ENCODE measurements at places on chromosomes 12 and 14.

DNA sequence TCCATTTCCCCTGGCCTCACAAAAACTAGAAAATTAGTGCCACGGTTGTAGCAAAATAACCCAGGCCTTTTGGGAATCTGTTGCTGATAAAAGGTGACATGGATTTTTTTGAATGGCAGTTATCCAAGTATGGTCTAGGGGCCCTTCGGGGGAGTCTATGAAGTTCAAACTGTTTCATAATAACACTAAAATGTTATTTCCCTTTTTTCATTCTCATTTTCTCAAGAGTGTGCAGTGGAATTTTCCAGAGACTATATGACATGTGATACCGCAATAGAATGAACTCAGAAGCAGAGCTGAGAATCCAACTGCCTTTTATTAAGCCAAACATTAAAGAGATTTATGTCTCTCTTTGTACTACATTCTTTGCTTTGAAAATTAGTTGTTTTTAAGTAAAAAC, 26.9 kb downstream of the GSTZ1 start:
- DNase-seq = no peak

DNA sequence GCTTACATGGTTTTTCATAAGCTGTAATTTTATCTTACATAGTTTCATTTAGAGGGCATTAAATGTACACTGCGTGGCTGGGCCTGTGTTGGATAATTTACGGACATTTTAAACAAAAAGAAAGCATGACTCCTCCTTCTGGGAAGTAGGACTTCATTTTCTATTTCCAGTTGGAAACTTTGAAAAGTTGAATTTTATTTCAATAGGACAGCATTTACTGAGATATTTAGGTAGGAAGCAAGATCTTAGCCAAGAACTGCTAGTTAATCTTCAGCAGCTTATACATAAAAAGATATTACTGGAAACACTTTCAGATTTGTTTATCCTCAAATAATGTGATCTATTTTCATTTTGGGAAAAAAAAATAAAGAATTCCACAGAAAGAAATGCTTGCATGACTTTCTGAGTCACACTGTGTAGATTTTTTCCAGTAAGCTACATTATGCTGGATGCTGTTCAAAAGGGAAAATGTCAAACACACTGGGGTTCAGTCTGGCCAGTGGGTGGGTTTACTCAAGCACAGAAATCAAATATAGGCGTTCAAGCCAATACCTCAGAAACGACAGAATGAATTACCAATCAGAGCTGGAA, 239.4 kb upstream of the KRR1 start:
- DNase-seq = no peak

DNA sequence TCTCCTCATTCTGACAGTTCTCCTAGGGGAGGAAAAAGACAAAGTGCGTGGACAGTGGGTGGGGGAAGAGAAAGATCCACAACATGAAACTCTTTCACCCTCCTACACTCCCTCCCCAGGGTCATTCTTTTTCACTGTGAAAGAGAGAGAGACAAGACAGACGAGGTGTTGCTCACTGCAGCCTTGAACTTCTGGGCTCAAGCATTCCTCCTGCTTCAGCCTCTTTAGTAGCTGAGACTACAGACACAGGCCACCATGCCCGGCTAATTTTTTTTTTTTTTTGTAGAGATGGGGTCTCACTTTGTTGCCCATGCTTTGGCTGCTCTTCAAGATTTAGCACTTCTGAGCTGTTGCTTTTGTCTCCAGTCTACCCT, 2.7 kb downstream of the GPX2 start:
- DNase-seq = no peak

DNA sequence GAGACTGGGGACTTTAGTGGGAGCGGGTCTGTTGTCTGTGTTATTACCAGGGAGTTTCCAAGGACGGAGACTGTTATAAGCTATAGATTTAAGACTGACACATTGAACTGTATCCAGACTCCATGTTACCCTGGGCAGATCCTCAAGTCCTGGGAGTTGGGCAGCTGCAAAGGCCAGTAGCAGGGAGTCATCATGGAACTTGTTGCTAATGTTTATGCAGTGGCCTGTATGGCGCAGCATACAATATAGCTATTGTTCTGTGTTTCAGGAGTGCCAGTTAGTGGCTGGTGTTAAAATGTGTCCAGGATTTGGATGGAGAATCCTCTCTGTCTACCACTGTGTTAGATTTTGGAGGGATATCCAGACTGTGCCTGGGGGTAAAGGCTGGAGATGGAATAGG, 31.7 kb downstream of the SMOC1 start:
- DNase-seq = no peak

DNA sequence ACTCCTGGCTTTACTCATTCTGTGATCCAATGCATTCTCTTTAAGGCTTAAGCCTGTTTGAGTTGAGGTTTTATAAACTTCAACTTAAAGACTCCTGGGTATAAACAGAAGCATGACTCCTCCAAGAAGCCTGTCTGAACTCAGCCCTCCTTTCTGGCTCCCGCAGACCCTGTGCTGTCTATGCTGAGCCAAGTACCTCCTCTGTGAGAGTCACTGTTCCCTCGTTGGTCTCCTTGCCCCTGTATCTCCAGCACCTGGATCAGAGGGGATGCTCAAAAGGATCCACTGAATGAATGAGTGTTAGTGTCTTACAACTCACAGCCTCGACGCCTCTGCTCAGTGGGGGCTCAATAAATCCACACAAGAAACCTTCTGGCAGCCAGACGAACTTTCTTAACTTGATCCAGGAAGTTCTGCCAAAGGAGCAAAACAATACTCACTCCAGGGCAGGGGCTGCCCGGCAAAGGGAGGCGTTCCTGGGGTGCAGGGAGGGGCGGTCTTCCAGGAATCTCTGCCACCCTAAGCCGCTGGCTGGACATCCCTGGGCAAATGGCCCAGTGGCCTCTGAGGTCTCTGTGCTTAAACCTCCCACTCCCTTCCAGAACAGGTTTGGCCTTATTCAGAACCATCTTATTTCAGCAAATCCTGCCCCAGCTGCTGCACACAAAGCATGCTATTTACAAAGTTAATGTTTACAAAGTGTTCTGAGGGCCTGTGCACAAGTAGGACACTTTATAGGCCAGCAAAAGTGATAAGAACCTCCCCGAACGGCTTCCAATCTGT, 32.9 kb downstream of the MAP1LC3B2 start:
- DNase-seq = no peak

DNA sequence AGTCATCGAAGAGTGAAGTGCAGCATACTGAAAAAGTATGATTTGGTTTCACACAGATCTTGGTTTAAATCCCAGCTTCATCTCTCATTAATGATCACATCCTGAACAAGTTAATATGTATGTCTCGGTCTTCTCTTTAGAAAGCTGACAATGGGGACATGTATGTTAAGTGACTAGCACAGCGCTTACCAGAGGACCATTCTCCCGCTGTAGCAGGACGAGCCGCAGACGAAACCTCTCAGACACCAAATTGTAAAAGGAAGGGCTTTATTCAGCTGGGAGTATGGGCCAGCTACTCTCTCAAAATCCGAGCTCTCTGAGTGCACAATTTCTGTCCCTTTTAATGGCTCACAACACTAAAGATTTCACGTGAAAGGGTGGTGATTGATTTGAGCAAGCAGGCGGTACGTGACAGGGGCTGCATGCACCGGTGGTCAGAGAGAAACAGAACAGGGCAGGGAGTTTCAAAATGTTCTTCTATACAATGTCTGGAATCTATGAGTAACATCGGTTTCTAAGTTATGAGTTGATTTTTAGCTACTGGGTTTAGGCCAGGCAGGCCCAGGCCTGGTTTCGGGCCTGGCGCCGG, 682.4 kb downstream of the DIO2 start:
- DNase-seq = no peak

DNA sequence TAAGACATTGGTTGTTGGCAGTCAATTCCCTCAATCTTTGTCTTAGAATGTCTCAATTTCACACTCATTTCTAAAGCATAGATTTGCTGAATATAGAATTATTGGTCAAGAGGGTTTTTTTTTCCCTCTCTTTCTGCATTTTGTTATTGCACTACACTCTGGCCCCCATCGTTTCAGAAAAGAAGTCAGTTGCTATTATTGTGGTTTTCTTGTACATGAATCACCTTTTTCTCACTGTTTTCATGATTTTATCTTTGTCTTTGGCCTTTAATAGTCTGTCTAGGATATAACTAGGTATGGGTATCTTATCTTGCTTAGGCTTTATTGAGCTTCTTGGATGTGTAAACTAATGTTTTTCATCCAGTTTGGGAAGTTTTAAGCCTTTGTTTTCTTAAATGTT, 194.3 kb upstream of the DAAM1 start:
- no peak for DNase-seq

GRCh38 chr14:62209287-62209899, 447.2 kb downstream of the SNAPC1 start:
- no peak for DNase-seq

DNA sequence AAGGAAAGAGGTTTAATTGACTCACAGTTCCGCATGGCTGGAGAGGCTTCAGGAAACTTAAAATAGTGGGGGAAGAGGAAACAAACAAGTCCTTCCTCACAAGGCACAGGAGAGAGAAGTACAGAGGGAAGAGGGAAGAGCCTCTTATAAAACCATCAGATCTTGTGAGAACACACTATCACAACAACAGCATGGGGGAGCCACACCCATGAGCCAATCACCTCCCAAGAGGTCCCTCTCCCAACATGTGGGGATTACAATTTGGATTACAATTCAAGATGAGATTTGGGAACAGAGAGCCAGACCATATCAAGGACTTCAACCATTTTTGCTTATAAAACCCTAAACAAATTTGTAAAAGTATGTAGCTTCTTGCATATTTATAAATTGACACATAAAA, 45.8 kb downstream of the SLCO1C1 start:
- no peak for DNase-seq

DNA sequence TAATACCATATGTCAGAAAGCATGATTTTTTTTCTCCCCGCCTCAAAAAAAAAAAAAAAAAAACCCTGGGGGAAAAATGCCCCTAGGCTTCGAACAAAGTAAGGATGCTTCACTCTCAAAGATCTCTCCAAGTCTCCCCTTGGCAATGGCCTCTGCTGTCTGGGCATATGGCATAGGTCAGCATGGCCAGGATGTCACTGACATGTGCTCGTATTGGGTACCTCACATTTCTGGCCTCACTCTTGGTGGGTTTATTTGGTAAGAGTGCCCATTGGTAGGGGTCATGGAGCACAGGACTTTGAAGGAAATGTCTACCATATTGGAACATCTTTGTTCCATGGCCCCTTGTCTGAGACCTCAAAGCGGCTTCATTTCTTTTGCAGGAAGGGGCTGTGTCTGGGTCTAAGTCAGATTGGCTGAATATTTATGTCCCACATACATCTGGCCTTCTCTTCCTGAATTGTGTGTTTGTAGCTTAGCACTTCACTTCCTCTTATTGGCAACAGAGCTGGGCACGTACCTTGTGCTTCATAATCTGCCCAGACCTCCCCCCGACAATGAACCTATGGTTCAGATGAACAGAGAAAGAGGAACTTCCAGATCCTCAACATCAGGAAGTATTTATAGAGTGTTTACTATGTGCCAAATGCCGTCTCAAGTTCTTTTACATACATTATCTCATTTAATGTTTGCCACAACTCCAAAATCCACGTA, 36.3 kb upstream of the OAS1 start:
- no peak for DNase-seq

DNA sequence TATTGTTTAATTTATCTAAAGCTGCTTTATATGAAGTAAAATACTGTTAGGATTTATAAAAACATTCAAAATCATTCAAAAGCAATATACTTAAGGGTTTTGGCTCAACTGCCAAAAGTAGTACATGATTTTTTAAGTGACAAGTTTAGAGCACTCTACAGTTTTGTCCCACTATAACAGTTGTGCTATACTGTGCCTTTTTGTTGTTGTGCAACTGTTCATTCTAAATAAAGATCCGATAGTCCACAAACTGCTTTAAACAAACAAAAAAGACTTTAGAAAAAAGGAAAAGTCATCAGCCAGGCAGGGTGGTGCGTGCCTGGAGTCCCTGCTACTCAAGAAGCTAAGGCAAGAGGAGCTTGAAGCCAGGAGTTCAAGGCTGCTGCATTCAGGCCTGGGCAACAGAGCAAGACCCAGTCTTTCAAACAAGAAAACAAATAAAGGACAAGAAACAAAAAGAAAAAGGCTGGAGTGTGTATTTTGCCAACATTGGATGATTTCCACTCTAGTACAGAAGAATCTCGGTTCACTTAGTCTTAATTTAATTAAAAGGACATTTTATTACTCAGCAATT, 7.3 kb downstream of the C2CD5 start:
- DNase-seq = no peak

GRCh38 chr12:91890742-91891141, 254.9 kb downstream of the BTG1 start:
- no peak for DNase-seq

DNA sequence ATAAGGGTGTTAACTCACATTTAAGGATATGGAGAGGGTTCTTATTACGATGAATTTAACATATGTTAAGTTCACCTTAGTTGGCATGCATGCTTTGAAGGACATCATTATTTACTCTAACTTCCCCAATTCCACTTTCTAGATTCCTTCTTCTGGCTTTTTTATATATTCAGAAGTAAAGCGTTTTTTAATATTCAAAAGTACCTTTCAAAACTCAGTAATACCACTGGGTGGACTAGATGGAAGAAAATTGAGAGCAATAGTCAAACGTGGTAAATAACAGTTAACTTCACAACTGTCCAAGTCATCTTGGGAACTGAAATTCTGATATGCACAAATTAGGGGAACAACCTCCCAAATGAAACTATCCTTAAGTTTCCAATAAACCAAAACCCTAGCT, 9.1 kb downstream of the SINHCAF start:
- DNase-seq = no peak

DNA sequence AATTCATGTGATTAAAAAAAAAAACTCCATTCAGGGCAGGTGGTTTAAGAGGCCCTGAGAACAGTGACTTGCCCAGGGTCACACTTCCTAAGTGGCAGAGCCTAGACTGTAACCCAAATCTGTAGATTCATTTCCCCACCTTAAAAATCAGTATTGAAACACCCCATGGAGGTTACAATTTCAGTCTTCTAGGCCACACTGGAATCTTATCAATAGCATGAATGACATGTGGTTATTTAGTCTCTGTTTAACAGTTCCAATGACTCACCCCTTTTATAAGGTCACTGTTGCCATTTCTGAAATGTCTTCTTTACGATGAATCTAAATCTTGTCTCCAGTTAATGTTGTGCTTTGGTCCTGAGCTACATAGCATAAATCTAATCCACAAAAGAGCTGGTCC, 262.3 kb upstream of the GRIP1 start:
- no peak for DNase-seq

GRCh38 chr12:10563002-10563401, 50.4 kb downstream of the MAGOHB start:
- no peak for DNase-seq

Measured in stimulated activated CD4-positive, alpha-beta T cell treated with anti-CD3 and anti-CD28 coated beads, Interleukin-4, amount 100 ng/mL, for 4 hours (primary cell).